Fibroblast of skin of abdomen (primary cell): ENCODE measurements at places on chromosomes 12 and 14.
A peak's percentile ranks its signal among the peaks of the same experiment; 100 is the strongest.

DNA sequence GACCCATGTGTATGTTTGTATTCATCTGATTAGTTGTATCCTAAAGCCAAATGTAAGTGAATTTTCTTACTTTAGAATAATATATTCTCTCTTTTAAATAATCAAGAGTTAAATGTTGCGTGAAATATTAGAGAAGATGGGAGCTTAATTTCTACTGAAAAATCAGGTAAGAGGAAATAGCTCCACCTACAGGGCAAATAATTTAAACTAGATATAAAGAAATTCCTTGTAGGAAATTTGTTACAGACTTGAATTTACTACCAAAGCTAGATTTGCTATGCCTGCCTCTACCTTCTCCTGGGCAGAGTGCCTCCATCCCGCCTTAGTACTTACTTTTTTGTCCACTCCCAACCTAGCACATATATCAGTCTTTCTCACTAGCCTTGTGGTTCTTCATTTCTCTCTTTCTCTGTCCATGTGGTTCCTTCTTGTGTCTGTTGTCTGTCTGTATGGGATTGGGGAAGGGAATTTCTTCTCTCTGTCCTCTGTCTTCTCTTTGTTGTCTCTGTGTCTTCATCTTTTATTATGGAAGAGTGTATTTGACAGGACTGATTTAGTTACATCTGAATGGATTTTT, 44.7 kb downstream of the PALS1 start:
- peak; percentile 27 for DNase-seq

- DNase-seq, result no peak
Measured at GRCh38 chr14:98173305-98173704, 1098.7 kb downstream of the BCL11B start.

- peak; percentile 57 for DNase-seq
Measured at GRCh38 chr12:12018454-12018853, 52.3 kb upstream of the BCL2L14 start.

DNA sequence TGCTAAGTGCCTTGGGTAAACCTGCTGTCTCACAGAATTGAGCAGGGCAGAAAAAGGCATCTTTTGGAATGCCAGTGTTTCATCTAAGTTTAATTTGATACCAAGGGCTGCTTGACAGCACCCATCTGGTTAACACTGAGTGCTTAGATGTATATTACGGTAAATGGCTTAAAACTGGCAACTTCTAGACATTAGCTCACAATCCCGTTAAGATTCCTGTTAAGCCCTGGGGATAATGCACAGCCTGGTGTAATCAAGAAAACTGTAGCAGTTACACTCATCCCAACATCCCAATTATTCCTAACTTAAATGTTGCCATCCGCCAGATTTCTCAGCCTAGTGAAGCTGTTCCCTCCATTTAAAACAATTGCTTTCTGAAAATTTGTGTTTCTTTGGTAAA, 29.9 kb downstream of the PPFIBP1 start:
- DNase-seq, result no peak
